SK-N-SH treated with all-trans-retinoic acid at 6 μM for 48 hours (cell line): ENCODE measurements at places on chromosomes 7 and 10.

- no peak for ATAC-seq
Measured at GRCh38 chr7:112640685-112641084, 149.5 kb downstream of the TMEM168 start.

DNA sequence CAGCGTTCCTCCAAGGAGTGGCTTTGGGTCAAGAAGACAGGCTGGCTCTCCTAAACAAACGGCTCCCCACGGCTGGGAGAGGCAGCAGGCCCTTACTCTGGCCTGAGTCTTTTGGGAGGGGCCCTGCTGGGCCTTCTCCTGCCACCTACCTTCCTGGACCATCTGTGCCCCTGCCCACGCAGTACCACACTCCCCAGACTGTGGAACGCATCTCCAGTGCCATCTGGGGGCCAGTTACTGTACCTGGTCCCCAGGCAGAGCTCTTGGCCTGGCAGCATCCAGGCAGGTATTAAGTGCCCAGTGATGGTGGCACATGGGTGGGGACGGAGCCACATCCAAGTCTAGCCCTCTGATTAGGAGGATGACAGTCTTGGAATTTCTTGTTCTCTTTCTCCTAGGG, 14.4 kb downstream of the ALKBH4 start:
- ATAC-seq = peak; percentile 36

DNA sequence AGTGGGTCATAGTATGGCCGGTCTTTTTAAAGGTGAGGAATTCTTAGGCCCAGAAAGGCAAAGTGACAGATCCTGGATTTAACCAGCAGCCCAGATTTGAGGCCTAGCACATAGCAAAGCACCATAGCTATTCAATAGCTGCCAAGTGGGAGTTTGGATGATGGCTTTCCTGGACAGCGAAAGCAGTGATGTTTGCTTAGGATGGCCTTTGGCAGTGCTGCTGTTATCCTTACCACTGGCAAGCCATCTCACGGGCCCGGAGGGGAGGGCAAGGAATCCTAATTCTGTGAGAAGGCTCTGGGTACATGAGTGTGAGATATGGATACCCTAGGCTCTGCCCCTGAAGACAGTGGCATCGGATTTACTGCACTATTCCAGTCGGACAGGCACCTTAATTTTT, 50.4 kb downstream of the TCF7L2 start:
- ATAC-seq = no peak

DNA sequence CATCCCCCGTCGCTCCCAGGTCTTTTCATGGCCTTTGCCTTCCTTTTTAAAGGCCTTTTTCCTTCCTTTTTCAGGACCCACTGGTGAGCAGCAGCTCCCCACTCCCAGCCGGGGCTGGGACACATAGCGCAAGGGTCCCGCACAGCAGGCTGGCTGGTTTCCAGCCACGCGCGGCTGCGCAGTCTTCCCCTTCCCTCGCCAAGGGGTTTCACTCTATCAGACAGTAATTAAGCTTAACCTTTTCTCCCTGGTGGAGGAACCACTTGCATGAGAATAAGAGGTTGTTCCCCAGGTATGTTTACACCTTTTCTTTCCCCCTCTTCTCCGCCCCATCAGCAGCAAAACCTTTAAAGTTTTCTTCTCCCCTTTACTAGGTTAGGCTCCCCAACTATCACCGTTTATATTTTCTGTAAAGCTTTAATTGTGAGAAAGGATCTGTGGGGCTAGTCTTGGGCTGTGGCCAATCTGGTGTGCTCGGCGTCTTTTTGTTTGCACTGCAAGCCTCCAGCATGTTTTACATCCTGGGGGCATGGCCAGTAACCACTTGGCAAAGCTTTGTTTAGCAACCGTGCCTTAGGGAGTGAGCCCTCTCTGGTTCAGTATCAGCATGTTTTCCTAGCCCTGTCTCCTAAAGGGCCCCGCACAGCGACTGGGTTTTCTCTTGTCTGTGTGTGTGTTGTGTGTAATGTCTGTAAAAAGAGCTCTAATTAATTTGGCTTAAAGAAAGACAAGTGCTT, 219.6 kb downstream of the PHF14 start:
- no peak for ATAC-seq

- peak; percentile 91 for ATAC-seq
Measured at GRCh38 chr7:121544726-121545125, 148.6 kb upstream of the FAM3C start.

- peak; percentile 70 for ATAC-seq
Measured at GRCh38 chr7:142323706-142324105, 65.8 kb upstream of the PRSS58 start.

DNA sequence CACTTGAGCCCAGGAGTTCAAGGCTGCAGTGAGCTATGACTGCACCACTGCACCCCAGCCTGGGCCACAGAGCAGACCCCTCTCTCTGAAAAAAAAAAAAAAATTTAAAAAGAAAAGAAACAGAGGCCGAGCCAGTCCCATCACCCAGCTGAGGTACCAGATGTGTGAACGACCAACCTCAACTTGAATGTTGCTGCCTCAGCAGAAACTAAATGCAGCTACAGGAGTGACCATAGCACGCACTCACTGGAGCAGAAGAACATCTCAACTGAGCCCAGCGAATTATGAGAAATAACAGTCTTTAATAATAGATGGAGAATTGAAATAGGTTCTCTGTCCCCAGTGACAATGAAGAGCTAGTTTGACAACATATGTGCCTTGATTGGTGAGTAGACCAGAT, 53.1 kb upstream of the ST8SIA6 start:
- no peak for ATAC-seq

DNA sequence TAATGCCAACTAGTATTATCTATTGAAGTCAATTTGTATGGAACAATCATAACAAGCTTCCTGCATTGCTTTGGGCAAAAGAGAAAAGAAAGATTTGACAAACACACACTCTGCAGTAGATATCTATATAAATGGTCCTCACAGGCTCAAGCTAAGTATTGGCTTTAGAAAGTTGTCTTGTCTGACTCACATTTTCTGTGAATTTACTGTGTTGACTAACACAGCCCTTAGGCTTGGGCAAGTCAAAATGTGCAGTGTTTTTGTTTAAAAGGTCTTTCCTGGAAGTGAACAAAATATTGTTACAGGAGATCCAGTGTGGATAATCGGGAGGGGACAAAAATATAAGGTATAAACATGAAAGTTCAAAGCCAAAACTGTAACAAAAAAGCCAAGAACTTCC, 194.4 kb downstream of the RELN start:
- ATAC-seq = no peak

GRCh38 chr10:62297857-62298256, 29.2 kb upstream of the RTKN2 start:
- ATAC-seq = no peak

DNA sequence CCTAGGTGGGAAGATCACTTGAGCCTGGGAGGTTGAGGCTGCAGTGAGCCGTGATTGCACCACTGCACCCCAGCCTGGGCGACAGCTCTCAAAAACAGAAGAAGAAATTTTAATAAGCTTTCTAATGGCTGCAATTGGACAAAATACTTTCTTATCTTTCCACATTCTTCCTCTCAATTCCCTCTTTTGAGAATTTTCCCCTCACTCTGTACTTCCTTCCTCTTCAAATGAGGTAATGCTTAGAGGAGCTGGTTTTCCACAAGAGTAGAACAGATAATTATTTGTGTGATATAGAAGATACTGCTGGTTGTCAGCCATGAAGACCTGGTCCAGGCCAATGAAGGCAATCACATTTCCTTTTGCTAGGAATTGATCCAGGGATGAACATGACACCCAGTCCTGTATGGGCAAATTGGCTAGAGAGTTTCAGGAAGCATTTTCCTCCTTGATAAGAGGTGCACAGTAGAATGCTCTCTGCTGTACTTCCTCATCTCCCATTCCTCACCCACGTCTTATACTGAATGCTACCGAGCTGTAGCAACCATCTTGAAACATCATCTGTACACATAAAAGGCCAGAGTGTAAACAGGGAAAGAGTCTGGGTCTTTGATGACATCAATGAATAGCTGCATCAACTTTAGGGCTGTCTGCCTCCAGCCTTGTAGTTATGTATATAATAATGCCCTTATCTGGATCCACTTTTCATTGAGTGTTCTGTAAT, 103.9 kb downstream of the CDK6 start:
- no peak for ATAC-seq

DNA sequence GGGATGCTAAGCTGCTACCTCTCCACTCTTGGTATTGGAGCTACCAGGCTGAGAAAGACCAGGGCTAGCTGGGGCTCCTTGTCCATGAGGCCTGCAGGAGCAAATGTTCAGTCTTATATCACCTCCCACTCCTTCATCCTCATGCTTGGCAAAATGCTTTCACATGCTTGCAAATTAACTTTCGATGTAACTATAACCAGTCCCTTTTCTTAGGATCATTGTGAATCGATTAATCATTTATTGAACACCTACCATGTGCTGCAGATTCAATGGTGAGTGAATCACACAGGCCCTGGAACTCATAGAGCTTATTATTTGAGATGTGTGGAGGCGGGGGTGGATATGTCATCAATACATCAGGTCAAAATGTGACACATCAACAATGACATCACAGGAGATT, 138.6 kb downstream of the EMX2 start:
- no peak for ATAC-seq

GRCh38 chr10:88989824-88990383, 694 bp upstream of the FAS start:
- ATAC-seq = peak; percentile 56

- ATAC-seq = no peak
Measured at GRCh38 chr7:74672343-74672915, 14.9 kb downstream of the GTF2I start.

DNA sequence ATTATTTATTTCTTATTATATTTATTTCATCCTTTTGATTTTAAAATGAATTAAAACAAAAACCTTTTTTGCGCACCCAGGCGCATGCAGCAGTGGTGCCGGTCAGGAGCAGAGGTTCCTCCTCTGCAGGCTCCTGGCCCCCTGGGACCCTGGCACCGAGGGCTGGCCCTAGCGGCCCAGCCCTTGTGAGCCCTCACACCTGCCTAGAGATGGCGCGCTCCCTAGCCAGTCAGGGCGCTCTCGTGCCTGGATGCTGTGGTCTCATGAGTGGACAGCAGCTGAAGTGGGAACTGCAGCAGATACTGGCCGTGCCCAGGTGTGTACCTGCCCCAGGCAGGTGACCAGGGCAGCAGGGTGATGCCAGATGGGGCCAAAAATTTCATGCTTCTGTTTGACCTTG, 13.8 kb downstream of the RET start:
- no peak for ATAC-seq

GRCh38 chr10:15485684-15486316, 114.7 kb upstream of the FAM171A1 start:
- ATAC-seq = no peak
